ENCODE measurements at places on chromosomes 1 and 21. TPM values are rescaled to one million over a fixed set of nuclear protein-coding genes. Genes with fewer than 3 reads are reported as not detected.

Gene LCE2C
- total RNA-seq: not detected

DNA sequence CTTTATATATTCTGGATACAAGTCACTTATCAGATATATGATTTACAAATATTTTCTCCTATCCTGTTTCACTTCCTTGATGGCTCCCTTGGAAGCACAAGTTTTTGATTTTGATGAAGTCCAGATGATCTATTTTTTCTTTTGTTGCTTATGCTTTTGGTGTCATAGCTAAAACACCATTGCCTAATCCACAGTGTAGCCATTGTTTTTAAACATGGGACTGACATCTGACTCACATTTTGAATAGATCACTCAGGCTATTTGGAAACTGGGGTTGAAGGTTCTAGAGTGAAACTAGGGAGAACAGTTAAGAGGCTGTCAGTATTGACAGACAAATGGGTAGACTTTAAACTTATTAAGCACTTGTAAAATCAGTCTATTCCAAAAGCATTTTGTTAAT is 16.6 kb downstream of the AK4 start:
- peak; percentile 71 for DNase-seq

- DNase-seq: no peak
Observed at GRCh38 chr1:204651843-204652421, 33.6 kb downstream of the LRRN2 start.

- DNase-seq: no peak
Observed at GRCh38 chr1:198776602-198777029, 137.8 kb downstream of the PTPRC start.

- no peak for DNase-seq
Observed at GRCh38 chr1:151733126-151733525, 11.8 kb downstream of the RIIAD1 start.
